ENCODE measurements at places on chromosomes 1 and 21.

DNA sequence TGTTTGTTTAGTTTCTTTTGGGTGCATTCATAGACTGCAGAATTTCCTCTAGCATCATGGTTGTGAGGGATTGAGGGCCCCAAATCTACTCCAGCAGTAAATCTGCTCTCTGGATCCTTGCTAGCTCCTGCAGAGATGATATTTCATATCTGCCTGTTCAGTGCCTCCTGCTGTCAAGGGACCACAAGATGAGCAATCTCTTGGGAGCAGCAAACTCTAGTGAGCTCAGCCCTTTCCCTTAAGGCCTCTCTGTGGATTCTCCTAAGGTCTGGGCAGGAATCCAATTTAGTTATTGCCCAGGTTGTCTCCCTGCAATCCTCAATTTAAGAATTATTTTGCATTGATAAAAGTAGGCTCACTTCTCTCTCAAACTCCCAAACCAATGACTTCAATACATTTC lies 76.9 kb downstream of the RGS18 start:
- DNase-seq, result no peak

- no peak for DNase-seq
These were observed 18.5 kb downstream of the SELL start for GRCh38 chr1:169692756-169693460.

DNA sequence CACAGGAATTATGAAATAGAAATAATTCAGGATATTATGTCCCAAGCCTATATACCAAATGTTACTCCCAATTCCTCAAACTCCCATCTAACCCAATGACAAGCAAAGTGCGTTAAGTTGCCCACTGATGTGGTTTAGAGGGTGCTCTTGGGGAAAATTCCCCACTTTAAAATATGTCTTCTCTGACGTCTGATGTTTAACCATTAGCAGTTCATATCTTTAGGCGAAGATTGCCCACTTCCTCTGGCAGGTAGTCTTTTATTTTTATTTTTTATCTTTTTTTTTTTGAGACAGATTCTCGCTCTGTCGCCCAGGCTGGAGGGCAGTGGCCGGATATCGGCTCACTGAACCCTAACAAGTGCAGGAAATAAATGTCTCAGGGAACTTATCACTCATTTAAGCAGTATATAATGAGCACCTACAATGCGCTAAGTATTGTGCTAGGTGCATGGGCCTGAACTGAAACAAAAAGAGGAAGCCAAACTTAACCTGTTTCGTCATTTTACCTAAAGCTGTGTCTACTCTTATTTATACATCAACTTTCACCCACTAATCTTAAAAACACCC lies 1.3 kb upstream of the LYST start:
- DNase-seq, result no peak

GRCh38 chr1:70003211-70003908 lies 202.0 kb downstream of the LRRC40 start:
- DNase-seq, result no peak

DNA sequence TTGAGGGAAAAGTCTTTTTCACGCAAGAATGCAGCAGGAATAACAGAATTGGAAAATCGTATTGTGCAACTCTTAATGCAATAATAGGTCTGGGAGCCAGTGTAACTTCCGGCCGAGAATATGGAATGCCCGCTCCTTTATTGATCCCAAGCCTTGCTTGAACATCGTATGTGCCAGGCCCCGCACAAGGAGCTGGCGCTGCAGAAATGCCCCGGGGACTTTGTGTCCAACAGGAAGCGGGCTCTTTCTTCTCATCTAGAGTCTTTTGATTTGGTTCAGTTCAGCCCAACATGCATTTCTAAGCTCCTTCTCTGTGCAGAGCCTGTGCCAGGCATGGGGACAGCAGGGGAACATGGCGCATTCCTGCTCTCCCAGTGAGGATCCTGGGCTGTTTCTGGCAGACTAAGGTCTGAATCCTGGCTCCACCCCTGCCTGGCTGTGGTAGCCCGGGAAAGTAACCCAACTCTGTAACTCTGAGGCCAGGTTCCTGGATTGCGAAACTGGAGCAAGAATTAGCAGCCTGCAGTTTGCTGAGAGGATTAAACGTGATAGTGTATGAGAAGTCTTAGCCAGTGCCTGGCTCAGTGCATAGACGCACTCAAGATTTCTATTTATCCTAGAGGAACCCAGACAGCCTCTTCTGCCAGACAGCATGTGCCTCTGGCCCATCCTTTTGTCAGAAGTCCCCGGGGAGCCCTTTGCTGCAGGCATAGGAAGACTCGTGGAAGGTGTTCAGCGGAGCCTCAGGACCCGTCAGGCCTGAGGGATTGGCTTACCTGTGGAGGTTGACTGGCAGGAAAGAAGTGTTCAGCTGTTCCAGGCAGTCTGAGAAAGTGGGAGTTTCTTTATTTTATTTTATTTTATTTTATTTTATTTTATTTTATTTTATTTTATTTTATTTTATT lies 987 bp upstream of the CDCP2 start:
- DNase-seq, result no peak

- DNase-seq, result no peak
These were observed 4.7 kb downstream of the ZBTB7B start for GRCh38 chr1:155007251-155007828.

DNA sequence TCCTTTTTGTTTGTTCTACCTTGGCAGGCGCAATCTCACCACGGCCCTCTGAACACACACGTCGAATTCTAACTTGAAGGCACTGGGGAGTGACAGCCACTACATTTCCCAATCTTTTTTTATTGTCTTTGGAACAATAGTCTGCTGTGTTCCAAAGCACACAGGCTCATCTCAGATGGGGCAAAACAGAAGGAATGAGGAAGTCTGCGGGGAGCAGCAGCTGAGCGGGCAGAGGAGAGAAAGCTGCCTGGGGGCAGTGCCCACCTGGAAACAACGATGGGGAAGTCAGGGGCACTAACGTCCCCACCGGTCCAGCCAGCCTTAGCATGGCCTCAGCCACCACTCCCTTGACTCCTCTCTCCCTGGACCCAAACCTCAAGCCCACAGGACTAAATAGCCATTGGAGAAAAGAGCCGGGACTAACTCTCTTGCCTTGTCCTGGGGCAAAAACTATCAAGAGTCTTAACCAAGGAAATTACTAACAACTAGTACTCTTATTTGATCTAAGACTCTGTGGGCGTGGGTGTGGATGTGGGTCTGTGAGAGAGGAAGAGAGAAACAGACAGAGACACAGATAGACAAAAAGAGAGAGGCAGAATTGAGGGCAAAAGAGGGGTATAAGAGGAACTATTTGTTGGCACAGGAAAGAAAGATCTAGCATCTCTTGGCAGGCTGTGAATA lies 34.2 kb downstream of the SYF2 start:
- no peak for DNase-seq

DNA sequence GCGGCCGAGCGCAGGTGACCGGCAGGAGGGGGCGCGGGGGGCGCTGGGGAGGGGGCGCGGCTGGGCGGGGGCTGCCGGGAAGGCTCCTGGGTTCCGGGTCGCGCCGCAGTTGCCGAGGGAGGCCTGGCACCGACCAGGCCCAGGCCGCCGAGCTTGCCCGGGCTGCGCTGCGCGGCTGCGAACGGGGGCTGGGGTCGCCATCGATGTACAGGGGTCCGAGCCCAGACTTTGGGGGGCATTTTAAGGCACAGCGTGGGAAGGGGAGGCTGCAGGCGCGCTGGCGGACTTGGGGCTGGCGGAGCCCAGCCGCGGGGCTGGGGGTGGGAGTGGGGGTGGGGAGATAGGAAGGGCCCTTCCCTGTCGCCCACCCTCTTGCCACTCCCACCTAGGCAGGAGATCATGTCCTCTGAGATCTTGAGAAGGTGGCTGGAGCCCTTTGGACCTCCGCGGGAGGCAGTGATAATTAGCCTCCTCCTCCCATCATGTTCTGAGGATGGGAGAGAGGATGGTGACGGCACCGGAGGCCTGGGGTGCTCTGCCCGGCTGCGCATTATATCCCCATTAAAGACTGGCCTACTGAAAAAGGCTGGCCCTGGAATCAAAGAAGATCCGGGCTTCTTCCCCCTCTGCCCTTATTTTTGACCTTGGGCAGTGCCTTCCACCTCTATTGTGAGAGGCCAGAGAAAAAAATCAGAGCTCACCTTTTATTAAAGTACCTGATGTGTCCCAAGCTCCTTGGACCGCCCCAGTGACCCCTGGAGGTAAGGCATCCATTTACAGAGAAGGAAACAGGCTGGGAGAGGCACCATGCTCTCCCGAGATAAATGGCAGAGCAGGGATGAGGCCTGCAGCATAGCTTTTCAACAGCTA lies 497 bp downstream of the FBXO44 start:
- DNase-seq, result no peak

DNA sequence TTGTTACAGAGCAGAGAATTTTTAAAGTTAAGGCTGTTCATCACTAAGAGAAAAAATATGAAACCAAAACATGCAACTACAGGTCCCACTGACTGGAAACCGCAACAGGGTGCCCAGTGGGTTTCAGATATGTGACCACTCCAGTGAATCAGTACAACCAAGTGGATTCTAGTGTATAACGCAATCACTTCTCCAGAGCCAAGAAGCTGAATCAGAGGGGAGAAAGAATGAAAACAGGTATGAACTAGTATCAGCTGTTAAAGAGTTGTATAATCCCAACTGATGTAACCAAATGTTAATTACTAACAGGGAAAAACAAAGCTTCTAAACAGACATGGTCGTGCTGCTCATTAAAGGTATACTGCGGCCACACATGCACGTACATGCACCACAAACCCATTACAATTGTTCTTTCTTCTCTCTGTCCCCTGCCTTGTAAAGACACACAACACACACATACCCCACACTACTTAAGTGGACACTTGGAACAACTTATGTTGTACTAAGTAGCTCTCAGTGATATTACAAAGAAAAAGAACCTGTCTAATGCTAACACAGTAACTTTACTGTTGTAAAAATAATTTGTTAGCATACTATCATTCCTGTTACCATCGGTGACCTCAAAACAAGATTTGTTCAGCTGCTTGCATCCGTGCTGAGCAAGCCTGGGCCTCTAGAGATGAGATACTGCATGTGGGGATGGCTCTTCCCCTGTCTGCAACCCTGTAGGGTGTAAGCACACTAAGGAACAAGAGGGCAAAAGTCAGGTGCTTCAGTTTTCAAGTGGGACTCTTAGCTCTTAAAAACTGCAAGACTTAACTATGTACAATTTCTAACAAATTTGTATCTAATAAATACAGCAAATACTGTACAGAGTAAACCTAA lies 74.2 kb downstream of the PTPN14 start:
- DNase-seq, result no peak

GRCh38 chr1:236997882-236998281 lies 6.4 kb downstream of the MT1HL1 start:
- DNase-seq, result no peak

DNA sequence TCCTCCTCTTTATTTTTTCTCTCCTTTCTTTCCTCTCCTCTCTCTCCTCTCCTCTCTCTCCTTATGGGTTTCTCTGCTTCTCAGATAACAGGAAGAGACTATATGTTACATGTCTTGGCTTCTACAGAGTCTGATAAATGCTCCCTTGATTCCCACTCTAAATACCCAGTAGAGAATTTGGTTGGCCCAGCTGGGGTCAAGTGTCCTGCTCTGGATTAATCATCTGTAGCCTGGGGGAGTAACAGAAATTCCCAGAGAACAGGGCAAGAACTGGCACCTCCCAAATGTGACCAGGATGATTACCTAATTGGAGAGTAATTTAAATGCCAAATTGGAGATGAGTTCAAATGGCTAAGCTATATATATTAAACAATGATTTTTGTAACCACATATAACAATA lies 146.1 kb upstream of the LMO4 start:
- no peak for DNase-seq

DNA sequence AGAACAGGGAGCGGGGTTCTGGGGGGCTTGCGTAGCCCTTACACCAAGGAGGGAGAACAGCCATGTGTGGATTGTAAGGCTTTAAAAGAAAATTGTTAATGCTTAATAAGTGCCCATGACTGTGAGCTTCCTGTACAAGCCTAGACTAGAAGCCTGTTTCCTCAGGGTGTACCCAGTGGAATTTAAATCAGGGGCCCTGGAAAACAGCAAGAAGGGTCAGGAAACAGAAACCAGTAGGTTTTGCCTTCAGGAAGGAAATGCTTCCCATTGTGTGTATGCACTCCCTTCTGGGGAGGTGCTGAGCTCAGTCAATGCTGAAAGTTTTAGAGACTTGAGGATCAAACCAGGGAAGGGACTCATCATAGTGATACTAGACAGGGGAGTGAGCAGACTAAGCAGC lies 12.7 kb downstream of the UTP11 start:
- no peak for DNase-seq

DNA sequence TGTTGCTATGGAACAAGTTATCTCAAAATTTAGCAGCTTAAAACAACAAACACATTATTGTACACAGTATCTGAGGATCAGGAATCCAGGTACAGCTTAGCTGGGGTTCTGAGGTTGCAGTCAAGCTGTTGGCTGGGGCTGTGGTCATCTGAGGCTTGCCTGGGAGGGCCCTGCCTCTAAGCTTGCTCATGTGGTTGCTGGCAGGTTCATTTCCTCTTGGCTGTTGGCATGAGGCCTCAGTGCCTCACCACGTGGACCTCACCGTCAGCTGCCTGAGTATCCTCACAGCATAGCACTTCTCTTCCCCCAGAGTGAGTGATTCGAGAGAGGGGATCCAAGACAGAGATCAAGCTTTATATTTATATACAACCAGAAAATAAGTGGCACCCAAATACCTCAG lies 18.6 kb downstream of the NTPCR start:
- no peak for DNase-seq

- no peak for DNase-seq
These were observed 20.3 kb upstream of the RBBP5 start for GRCh38 chr1:205142102-205142469.

DNA sequence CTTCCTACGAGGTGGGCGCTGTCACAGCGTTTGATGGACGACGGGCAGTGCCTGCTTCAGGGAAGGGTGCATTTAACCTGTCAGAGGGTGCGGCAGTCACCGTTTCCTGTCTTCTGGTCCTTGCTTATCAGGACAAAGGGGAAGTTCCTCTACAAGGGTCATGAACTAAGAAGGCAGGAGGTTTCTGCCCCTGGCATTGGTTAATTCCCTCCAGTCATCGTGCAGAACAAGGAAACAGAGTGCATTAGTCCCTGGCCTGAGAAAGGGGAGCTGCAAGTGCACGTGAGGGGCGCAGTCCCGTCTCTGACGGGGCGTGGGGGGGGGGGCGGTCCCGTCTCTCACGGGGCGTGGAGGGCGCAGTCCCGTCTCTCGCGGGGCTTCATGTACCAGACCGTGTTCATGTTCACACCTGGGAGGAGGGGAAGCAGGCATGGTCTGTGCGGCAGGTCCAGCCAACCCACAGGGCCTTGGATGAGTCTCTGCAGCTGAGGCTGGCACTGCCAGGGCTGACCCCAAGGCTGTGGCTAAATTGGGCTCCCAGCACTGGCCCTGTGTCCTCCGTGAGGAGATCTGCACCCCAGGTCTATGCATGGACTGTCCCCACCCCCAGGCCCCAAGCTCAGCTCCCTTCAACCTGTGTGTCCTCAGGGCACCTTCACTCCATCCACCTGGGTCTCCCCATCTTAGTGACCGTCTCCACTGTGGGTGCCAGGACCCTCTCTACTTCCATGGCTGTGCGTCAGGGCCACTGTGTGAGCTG lies 89.2 kb upstream of the COL6A1 start:
- DNase-seq, result no peak

All from HCT116 (cell line).